ENCODE measurements at places on chromosomes 2 and 18.

- DNase-seq: no peak
These were observed 170.8 kb downstream of the INO80D start for GRCh38 chr2:205915130-205915524.

GRCh38 chr2:235541838-235542549, 48.2 kb downstream of the AGAP1 start:
- no peak for DNase-seq

DNA sequence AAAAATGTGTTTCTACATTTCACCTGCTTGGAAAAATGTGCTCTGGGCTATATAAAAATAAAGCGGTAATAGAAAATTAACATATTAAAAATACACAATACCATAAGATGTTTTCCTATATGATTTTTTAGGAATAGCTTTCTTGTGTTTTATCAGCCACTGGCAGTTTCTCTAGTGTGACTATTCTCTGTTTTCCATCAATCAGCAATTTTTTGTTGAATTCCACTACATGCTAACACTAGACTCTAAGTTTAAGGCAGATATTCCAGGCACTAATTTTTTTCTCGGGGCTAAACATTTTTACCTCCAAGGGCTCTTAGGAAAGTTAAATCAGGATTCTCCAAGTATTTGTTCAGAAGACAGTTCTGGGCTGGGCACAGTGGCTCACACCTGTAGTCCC, 140.5 kb downstream of the SPHKAP start:
- no peak for DNase-seq

DNA sequence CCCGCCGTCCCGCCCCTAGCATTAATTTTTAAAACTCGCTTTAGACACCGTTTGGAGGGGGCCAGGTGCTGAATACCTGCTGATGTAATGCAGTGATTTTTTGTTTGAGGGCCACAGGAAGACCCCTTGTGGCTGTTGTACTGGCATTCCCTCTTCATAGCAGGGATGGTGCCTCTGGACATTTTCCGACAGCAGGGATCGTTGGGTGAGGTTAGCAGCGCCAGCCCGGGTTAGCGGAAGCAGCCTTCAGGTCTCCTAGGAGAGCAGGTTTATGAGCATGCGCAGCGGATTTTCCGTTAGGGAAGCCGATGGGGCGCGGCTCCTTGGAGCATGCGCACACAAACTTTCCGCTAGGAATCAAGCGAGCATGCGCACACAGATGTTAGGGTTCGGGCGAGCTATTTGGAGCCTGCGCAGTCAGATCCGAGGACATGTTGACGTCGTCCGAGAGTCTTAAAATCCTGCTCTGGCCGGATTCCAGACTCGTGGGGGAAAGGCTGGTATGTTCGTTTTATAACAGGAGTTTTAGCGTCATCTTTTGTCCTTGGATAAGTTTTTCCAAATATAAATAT, 17.2 kb upstream of the C2orf74 start:
- peak; percentile 96 for DNase-seq

DNA sequence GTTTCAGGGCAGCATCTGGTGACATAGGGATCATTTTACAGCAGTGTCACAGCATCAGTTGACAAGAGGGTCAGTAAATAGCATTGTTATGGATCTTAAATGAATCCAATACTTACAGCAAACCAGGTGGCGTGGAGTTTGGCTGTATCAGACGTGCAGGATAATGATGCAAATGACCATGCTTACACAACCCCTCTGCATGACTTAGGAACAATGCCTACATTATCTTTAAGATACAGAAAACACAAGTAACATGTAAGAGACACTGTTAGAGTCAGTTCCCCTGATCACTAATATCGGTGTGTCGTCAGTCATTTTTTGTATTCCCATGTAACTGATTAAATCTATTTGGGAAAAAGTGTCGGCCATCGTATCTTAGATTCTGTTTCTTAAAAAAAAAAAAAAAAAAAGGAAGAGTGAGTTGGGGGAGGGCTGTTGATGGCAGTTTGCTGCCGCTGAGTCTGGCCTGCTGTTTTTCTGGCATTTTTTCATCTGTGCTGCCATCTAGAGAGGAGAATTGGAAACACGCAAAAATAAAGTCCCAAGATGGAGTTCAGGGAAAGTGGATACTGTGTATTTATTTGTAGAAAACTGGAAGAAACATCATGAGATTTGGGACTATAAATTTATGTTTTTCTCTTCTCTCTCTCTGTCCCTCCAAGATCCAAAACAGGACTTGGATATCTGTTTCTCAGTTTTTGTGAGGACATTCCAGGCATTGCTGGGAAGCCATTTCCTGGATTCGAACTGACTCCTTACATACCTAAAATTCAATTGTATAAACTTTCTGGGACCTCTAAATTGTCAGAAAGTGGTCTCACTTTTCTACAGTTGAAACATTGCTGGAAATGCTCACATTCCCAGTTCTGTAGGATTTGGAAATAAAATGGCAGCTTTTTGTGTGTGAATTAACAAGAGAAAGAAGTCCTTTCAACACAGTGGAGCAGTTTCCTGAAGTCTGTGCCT, 60.3 kb upstream of the AGPS start:
- peak; percentile 84 for DNase-seq

DNA sequence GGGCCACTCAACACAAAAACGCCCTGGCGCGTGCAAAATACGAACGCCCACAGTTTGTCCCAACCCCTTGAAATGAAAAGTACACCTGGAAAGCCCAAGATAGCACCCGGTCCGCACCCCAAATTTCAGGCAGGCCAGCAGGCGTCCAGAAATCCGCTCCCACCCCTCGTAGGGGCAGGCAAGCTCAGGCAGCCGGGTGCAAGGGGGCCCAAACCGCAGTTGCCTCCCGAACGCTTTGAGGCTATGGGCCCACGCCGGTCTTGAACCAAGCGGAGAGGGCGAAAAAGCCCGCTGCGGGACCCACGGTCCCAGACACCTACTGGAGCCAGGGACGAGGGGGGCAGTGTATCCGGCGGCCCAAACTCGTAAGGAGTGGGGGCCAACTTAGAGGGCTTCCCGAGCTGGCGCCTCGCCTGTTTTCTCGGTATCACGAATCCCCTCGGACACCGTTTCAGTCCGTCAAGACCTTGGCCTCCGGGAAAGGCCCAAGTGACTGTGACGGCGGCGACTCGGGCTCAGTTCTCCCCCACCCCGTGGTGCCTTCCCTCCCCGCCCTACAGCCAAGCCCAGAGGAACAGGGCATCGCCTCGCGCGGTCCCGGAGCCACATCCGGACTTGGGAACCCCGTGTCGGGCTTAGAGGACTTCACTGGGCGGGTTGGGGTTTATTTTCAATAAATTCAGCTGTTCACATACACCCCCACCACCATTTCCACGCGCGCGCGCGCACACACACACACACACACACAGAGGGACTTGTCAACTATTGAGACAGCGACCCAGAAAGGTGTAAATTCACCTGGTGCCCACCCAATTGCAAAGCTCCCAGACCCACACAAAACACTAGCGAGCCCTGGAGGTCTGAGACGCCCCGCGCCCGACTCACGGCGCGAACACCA, 6.2 kb upstream of the SATB2 start:
- no peak for DNase-seq

- DNase-seq: no peak
These were observed 299.5 kb downstream of the CCDC102B start for GRCh38 chr18:69097349-69097748.

DNA sequence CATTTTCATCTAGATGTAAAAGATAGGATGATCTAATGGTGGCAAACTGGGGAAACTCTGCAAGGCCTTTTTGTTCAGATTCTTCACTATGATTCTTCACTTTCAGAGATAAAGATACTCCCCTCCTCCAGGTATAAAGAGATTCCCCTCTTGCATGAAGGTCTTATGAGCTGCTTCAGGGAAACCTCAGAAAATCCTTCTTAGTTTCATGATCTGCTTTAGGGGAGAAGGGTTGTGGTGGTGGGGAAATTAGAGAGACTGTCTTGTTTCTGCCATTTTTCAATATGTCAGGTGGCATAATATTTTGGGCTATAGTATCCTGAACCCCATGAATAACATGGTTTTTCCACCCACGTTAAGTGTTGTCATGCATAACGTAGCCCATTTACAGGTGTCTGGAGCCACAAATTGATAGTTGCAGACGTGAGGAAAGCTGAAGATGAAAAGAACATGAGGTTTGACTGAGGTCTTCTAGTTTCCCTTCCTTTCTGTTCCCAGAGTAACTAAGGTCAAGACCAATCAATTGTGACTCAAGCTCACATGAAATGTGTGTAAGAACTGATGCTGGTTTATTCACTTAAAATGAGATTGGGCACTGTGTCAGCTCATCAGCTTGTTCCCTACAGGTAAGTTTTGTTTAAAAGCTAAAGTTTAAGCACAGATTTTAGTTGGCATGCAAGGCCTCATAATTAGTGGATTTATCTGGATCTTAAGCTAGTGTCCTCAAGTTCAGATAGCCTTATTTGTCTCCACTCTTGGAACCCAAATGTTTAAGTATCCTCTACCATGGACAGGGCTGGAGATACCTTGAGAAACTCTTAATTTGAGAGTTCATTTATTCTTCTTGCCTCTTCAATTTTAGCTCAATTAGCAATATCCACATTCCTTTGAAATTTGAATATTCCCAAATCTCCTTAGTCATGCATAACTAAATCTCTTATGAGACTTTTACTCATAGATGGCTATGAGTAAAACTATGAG, 304.5 kb upstream of the FANCL start:
- DNase-seq: no peak

DNA sequence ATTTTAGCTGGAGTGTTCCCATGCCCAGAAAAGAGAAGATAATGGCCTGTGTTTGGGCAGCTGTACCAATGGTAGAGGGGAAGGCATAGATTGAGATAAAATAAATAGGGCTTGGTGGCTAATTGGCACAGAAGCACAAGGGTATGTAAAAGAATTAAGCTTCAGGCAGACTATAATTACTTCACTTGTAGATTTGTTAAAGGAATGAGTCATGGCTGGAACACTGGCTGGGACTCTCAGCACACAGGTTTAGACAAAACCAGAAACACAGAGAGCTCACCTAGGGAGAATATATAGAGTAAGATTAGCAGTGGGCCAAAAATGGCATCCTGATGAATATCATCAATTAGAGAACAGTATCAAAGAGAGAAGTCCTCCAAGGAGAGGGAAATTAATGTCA, 198.3 kb upstream of the FIGN start:
- no peak for DNase-seq

DNA sequence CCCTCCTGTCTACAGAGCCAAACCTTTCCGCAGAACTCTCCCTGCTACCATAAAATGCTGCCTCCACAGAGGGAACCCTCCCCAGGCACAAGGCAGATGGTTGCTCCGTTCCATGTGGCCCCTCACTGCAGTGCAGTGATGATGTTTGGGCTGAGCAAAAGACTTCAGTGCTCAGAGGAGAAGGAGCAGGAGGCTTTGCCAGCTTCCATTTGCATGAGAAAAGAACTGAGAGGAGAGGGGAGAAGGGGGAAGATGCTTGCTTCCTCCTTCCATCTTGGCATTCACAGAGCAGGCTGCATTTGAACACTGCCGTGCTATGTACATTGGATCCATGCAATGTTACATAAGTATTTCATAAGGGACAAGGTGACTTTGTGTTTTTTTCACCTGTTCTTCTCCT, 46.6 kb upstream of the TMEM200C start:
- no peak for DNase-seq

- DNase-seq: no peak
These were observed 77.2 kb downstream of the ARHGEF4 start for GRCh38 chr2:130913891-130914290.

GRCh38 chr18:56541793-56542192, 96.6 kb downstream of the TXNL1 start:
- DNase-seq: no peak

DNA sequence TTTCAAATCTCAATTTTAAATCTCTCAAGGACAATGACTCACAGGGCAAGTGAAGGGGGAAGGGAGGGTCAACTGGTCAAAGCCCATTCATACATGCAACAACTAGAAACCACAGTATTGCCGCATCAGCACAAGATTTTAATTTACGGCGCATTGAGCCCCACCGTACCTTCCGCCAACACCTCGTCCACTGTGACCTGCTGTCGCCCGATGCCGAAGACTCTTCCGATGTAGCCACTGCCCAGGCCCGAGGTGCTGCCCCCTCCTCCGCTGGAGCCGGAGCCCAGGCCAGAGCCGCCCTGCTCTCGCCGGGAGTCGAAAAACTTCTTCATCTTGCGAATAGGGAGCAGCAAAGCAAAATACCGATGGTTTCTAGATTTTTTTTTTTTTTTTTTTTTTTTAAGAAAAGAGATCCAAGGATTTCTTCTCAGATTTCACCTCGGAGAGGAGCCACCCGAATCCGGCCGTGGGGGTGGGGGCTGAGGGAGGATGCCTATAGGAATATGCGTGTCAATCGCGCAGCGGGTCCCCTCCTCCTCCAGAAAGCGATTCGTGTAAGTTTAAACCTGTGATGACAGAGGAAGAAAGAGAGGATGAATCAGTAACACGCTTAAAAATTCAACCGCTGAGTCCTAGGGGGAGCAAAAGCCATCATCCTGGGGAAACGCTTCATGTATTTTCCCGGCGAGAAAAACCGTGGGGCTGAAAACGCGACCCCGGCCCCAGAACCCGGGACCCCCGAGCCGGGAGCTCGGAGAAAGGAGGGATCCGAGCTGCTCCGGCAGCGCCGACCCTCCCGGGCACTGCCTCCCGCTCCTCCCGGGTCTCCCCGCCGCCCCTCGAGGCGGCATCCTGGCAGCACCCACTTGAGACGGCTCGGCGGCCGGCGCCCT, 584 bp downstream of the AAK1 start:
- peak; percentile 44 for DNase-seq

GRCh38 chr2:28206762-28207161, 185.9 kb upstream of the FOSL2 start:
- no peak for DNase-seq

- no peak for DNase-seq
These were observed 21.4 kb downstream of the AP1S3 start for GRCh38 chr2:223815884-223816570.

- no peak for DNase-seq
These were observed 477 bp downstream of the ACVR1 start for GRCh38 chr2:157875641-157876065.

- DNase-seq: no peak
These were observed 4.2 kb upstream of the USP14 start for GRCh38 chr18:154151-154550.

GRCh38 chr2:120444691-120445240, 98.8 kb downstream of the INHBB start:
- no peak for DNase-seq

DNA sequence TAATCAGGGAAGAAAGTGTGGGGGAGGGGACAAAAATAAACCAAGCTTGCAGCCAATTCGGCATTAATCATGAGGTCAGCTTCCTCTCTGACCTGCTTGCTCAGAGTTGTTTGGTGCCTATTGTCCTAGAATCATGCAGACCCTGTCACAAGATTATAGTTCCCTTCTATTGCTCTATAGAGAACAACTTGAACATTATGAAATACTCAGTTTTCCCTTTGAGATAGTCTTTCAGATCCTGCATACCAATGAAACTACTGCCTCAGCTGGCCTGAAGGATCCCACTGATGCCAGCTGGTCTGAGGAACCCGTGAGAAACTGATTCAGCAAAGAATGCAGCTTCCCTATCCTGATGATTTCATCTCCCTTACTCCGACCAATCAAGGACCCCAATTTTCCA, 955 bp upstream of the BBS5 start:
- DNase-seq: no peak

GRCh38 chr2:232643813-232644347, 10.5 kb downstream of the EFHD1 start:
- DNase-seq: no peak

GRCh38 chr2:184468826-184469225, 129.5 kb upstream of the ZNF804A start:
- no peak for DNase-seq

Measured in hematopoietic multipotent progenitor cell treated with erythropoietin and hydrocortisone succinate and interleukin-3 and kit ligand, for 8 days (in vitro differentiated cells).